Stimulated activated CD8-positive, alpha-beta memory T cell treated with anti-CD3 and anti-CD28 coated beads, Interleukin-7, amount 100 ng/mL, for 24 hours (primary cell): ENCODE measurements at places on chromosomes 4 and X.

- no peak for DNase-seq
Measured at GRCh38 chr4:88291003-88291402, 6.6 kb upstream of the PPM1K start.

GRCh38 chr4:5928844-5929420 lies 36.0 kb upstream of the CRMP1 start:
- no peak for DNase-seq

DNA sequence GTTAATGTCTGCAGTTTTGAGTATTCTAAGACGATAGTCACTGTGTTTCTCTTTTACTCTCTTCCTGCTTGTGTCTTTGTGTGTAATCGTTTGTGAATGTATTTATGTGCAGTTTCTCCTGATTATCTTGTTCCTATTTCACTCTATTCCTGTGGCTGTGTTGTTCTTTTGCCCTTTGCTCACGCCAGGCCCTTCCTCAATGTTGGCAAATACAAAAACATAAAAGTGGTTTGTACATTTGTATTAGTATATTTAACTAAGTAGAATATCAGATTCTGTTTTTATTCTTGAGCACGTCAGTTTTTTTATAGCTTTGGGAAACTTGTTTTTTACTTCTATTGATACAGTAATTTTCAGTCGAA lies 107.6 kb upstream of the BMPR1B start:
- no peak for DNase-seq

GRCh38 chrX:97628807-97629596 lies 745.3 kb downstream of the RPA4 start:
- no peak for DNase-seq

DNA sequence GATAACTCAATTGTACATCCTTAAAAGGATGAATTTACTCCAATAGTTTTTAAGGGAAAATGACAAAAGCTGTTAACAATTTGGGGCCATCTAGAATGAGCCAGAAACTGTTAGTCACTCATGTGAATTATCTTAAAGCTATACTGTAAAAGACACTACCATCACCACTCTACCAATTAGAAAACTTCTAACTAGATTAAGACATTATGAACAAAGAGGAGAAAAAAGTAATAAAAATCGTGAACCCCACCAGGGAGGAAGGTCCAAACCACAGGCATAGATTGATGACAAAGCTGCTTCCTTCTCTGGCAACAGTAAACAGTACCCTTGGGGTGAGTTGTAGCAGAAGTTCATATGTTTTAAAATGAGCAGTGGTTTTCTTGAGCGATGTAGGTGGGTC lies 106.1 kb downstream of the PDGFC start:
- DNase-seq, result no peak

DNA sequence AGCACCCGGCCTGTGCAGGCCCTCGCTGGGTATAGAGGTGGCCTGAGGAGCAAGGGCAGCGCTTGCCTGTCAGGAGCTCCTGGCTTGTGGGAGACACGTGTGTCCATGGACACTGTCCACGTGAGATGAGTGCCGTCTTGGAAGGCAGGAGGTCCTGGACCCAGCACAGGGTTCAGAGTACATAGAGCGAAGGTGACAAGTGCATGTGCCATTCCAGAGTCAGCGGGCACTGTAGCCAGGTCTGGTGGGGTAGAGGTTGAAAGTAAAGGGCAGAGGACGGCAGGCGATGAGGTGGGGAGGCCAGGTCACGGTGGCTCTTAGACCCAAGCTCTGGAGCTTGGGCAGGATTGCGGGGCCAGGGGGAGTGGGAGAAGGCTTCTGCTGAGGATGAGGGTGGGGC lies 28.4 kb upstream of the TADA2B start:
- DNase-seq, result no peak

GRCh38 chrX:16171944-16172343 lies 4.7 kb downstream of the MAGEB17 start:
- DNase-seq, result no peak

- no peak for DNase-seq
Measured at GRCh38 chrX:107826238-107827029, 768 bp downstream of the MID2 start.

DNA sequence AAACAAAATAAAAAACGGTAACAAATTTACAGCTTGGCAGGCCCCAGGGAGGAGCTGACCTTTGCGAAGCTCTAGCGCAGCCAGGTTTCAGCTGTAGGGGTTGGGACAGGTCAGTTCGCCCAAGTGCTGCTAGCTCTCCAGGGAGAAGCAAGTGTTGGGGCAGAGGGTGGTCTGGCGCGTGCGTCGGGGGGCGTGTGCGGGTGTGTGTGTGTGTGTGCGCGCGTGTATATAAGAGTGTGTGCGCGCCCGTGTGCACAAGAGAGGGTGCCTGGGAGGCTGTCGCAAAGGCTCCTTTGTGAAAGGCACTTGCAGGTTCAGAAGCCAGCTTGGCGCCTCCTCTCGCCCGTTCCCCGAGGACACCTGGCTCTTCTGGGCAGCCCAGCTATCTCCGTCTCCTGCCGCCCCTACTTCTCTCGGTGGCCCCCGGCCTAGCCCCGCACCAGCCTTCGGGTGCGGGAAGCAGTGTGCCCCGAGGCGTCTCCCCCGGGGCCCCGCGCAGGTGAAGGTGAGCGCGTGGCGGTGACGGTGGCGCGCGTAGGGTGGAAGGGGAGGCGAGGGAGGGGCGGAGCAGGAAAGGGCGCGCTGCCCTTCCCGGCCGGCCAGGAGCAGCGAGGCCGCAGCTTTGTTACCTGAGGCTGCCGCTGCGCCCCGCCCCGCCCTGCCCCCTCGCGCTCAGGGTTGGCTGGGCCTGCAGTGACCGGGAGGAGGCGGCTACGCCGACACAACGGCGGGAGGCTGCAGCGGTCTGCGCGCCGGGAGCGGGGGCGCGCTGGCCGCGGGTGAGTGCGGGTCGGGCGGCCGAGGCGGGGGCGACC lies at the start of gene FHDC1:
FHDC1 (plus strand) TSS at position 693 of the 815 bp plus-strand sequence. CDS start 6,735 bp downstream, outside the sequence.
- no peak for DNase-seq
